ENCODE measurements at places on chromosomes 16 and 17.

DNA sequence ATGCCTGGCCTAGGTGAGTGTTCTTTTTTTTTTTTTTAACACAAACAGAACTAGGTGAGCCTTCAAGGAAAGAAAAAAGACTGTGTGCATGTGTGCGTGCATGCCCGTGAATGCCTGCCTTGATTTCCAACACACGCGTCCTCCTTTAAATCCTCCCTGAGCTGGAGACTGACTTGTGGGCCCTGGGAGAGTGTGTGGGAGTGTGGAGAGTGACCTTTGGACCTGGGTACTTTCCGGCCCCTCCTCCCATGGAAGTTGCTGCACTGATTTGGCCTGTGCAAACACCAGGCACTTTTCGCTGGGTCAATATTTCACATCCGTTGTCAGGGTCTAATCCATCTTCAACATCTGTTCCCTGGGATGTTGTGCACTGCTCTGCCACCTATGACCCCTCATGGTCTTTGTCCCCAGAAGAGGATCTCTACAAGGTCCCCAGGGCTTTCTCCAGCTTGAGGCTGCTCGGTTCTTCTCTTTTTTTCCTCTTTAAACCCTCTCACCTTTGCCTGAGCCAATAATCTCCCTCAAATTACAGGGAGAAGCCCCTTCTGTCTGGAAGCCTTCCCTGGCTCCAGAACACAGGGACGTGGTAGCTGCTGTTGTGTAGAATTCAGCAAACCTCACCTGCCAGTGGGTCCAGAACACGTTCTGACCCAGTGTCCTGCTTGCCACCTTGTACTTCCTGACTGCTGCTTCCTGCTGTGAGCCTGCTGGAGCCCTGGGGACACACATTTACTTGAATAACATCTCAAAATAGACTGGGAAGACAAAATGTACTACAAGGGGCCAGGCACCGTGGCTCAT is 20.8 kb upstream of the ATP5MC1 start:
- DNase-seq = no peak

DNA sequence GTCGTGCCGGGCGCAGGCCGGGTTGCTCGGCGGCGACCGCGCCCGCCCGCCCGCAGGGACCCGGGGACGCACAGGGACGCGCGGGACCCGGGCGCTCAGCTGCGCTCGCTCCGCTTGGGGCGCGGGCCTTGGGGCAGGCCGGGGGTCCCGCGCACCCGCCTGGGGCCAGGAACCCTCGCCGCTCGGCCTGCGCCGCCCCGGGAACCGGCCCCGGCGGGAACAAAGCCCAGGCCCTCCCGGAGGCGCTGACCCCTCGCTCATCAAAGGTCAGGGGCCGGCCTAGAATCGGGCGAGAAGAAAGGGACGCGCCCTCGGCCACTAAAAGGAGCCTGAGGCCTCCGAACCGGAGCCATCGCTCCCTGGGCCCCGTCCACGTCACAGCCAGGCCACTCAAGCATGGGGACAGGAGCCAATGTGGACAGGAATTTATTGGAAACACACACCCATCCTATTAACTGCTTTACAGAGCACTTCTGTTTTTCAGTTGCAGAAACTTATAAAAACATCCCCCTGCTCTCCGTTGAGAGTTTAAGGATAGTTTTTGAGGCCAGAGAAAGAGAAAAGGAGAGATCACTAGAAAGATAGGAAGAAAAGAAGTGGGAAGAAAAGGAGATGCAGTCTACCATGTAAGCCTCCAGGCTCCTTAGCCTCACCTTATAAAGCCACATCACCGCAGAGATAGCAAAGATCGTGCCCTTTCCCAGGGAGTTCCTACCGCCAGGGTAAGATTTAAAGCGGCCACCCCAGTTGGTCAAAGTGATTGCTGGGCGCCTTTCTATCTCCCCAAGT is 558 bp upstream of the ZFHX3 start:
- no peak for DNase-seq

DNA sequence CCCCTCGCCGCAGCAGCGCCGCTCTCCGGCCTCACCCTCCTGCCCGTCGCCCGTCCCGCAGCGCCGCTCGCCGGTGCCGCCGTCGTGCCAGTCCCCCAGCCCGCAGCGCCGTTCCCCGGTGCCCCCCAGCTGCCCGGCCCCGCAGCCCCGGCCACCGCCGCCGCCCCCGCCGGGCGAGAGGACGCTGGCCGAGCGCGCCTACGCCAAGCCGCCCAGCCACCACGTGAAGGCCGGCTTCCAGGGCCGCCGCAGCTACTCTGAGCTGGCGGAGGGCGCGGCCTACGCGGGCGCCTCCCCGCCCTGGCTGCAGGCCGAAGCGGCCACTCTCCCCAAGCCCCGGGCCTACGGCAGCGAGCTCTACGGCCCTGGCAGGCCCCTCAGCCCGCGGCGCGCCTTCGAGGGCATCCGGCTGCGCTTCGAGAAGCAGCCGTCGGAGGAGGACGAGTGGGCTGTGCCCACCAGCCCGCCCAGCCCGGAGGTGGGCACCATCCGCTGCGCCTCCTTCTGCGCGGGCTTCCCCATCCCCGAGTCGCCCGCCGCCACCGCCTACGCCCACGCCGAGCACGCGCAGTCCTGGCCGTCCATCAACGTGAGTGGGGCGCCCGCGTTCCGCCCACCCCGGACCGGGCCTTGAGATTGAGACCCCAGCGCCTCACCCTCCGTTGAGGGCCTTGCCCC is 15.0 kb downstream of the TBKBP1 start:
- no peak for DNase-seq

GRCh38 chr17:15078570-15078969 is 186.6 kb downstream of the PMP22 start:
- DNase-seq = no peak

- DNase-seq = no peak
These were observed 10.9 kb upstream of the MMD start for GRCh38 chr17:55432358-55433028.

DNA sequence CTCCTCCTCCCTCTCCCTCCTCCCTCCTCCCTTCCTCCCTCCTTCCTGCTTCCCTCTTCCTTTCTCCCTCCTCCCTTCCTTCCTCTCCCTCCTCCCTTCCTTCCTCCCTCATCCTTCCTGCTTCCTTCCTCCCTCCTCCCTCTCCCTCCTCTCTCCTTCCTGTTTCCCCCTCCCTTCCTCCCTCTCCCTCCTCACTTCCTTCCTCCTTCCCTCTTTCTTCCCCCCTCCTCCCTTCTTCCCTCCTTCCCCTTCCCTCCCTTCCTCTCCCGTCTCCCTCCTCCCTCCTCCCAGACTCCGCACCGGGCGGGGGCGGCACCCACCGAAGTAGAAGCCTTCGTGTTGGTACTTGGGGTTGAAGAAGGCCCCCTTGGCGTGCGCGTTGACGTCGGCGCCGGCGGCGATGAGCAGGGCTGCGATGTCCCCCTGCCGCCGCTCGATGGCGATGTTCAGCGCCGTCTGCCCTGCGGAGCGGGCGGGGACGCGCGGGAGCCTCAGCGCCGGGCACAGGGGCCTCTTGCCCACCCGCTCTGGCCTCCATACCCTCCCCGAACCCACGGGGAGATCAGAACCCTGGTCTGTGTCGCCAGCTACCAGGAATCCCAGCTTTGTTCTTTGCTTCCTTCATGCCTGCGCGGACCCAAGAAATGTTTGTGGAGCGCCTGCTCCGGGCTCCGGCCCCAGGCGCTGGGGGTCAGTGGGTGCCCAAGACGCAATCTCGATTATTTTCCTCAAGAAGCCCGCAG is 22.2 kb downstream of the TRPV3 start:
- DNase-seq = peak; percentile 21

- no peak for DNase-seq
These were observed 2.1 kb downstream of the CPD start for GRCh38 chr17:30380643-30381339.

GRCh38 chr17:48012151-48012520 is 25.5 kb downstream of the COPZ2 start:
- DNase-seq = peak; percentile 52

GRCh38 chr16:88290850-88291830 is 91.6 kb upstream of the ZNF469 start:
- no peak for DNase-seq

DNA sequence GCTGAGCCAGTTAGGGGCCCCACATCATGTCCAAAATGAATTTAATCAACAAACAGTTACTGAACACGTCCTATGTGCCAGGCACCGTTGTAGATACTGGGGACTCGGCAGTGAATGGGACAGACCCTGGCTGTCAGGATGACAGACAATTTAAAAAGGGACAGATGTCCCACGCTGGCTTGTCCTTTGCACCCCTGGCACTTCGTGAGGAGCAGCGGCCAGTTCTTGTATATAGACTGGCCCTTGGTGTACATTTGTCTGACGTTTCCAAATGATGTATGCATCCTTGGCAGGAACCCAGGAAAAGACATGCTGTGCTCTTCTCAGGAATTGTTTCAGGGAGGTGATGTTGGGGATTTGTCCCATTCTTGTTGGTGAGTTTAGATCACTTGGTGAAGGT is 21.1 kb downstream of the IL4R start:
- no peak for DNase-seq

- DNase-seq = no peak
These were observed 1.2 kb downstream of the SNTB2 start for GRCh38 chr16:69188236-69188549.

GRCh38 chr16:14028202-14028601 is 42.9 kb upstream of the MRTFB start:
- no peak for DNase-seq

Data from activated CD4-positive, alpha-beta T cell treated with anti-CD3 and anti-CD28 coated beads for 1 hour (primary cell).